Effector memory CD8-positive, alpha-beta T cell (primary cell): ENCODE measurements at places on chromosomes 12 and 14.

DNA sequence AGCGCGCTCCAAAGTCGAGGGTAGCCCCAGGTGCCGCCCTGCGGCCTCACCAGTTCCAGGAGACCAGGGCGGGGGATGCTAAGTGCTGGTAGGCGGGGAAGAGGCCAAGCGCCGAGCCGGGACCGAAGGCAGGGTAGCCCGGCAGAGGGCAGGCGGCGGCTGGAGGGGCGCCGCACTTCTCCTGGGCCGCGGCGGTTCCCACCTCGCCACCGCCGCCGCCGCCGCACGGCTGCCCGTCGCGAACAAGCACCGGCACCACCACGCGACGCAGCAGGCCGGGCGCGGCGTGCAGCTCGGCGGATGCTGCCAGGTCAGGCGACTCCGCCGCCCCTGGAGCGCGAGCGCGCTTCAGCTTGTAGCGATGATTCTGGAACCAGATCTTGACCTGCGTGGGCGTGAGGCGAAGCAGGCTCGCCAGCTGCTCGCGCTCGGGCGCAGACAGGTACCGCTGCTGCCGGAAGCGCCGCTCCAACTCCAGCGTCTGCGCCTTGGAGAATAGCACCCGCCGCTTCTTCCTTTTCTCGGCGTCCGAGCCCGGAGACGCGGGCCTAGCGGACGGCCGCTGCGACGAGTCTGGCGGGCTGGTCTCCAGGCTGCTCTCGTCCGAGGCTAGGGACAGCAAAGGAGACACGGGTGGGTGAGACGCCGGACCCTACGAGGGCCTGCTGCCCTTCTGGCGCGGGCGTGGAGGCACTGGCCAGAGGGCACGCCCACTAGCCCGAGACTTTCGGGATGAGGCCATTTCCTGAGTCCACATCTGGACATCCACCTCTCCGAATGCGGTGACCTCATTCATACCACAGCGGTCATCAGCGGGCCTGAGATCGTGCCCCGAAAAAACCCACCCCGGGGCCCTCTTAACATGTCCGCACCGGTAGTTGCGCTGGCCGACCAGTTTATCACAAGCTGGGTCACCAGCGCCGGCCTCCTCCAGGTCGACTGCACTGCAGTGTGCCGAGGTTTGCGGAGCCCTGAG, 1.3 kb downstream of the NKX2-8 start:
- no peak for DNase-seq

DNA sequence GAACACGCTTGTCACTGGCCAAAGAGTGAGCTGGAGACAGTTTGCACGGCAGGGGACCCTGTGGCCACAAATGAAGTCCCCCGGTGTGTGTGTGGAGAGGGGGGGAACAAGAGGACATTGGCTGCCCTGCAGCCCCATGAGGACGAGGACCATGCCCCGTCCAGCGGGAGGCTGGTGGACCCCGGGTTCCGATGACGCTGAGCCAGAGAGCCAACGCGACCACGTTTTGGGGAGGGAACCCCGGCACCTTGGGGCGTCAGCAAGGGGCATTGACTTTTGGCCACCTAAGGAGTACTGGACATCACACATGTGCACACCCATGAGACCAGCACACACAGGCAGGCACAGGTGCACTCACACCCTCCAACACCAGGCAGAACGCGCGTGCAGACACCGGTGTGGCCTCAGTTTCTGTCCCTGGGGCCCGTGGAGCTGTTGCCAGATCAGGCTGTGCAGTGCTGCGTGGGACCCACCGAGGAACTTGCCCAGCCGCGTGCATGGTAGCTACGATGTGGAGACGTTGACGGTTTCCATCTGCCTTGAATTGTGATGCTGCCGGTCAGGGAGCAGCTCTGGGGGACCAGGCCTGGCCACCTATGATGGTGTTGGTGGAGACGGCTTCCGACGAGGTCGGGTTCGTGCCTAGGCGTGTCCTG, 26.5 kb downstream of the NOC4L start:
- DNase-seq = no peak

GRCh38 chr14:90276646-90277367, 20.5 kb downstream of the PSMC1 start:
- DNase-seq = no peak

GRCh38 chr12:26730481-26731350, 102.3 kb downstream of the ITPR2 start:
- DNase-seq = no peak

DNA sequence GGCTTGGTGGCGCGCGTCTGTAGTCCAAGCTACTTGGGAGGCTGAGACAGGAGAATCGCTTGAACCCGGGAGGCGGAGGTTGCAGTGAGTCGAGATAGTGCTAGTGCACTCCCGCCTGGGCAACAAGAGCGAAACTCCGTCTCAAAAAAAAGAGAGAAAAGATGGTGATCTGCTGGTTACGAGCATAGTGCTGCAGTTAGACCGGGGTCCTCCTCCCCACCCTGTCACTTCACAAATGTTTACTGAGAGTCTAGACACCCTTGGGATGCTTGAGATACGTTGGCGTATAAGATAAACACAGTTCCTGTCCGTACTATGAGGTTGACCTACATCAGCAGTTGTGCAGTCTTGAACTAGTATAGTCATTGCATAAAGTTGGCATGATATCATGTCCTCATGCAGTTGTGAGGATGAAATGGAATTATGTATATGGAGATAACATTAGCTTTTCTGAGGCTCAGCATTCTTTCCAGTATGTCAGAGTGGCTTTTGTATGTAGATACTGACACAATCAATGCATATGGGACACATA, 787 bp downstream of the ACAD10 start:
- no peak for DNase-seq

DNA sequence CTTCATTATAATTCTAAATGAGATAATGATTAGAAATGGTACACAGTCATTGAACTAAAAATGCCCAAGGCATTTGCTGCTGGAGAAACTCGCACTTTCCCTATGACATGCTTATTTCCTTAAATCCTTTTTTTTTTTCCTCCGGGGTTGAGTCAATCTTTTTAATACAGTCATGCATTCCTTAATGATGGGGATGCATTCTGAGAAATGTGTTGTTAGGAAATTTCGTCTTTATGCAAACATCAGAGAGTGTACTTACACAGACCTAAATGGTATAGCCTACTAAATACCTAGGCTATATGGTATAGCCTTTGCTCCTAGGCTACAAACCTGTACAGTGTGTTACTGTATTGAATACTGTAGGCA, 29.8 kb upstream of the DACT1 start:
- no peak for DNase-seq

DNA sequence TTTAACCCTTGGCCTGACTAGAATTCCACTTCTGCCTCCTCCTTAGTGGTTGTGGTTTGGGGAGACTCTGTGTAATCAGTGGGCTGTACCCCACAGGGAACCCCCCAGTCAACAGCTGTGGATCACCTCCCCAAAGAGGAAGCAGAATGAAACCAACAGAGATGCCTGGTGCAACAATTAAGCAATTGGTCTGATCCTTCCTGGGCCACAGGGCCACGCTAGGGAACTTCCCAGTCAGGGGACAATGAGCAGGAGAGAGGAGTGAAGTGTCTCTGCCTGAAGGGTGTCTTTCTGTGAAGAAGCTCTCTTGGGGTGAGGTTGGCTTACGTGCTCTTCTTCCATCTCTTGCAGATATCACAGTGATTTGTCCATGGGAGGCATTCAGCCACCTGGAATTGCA, 8.2 kb downstream of the PDE6H start:
- no peak for DNase-seq
